ENCODE measurements at places on chromosomes 12 and 14.

DNA sequence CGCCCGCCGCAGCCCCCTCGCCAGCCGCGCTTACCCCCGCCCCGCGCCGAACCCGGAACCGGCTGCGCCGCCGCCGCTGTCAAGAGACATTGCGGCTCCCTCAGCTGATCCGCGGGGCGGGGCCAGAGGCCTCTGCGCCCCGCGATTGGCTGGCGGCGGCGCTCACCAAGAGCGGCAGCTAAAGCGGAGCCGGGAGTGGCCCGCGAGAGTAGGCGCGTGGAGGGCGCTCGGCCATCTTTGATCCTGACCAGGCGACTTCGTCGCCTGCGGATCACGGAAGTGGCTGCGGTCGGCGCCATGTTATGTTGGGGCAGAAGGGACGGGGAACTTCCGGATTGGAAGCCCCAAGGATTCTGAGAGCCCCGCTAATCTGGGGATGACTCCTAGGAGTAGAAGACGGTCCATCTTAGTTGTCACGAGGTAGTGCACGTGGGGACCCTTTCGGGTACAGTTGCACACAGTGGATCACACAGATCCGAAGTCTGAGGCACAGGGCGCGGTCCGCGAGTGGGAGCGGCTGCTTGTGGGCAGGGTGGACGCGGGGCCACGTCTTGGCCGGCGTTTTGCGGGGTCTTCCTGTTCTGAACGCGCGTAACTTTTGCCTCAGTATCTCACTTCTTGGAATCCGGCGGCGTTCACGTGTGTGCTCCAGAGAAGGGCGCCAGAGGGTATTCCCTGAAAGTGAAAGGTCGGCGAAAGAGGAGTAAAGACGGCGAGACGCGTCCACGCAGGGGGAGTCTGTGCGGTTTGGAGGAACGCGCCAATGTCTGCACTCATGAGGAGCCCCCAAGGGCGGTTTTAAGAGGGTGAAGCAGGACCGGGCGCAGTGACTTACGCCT is at the start of gene CHFR:
Gene CHFR, minus strand, starts transcription at position 93 of the 839 bp plus-strand sequence. CDS start 277 bp downstream, outside the sequence.
- DNase-seq: peak; percentile 91

- DNase-seq: peak; percentile 4
These were observed 36.7 kb upstream of the IL22 start for GRCh38 chr12:68290126-68290525.

GRCh38 chr12:100574187-100575074 is 947 bp downstream of the GAS2L3 start:
- no peak for DNase-seq

- DNase-seq: no peak
These were observed 4.6 kb downstream of the IFI27L2 start for GRCh38 chr14:94124582-94125377.

DNA sequence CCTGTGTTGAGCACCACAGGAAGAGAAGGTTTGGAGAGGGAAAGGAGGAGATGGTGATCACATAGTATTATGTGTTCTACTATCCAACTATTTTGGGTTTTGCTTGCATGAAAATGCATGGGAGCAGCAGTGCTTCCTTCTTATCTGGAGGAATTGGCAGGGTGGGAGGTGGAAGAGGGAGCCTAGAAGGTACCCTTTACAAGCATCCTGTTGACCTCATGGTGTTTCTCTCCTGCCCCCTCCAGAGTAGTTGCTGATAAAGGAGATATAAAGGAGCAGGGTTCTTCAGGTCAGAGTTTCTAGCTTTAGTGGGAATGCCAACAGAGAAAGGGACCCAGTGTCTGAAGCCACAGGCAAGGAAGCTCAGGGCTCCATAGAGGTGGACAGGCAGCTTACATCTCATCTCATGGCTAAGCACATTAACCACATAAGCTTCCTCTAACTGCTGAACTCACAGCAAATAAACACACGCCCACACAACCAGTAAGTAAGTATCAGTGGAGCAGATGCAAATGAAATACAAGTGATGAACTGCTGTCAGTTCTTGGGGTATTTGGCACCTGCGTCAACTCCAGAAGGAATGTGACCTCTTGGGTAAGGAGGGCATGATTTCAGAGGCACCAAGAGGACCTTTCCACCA is 174.2 kb upstream of the SLC38A2 start:
- DNase-seq: no peak

DNA sequence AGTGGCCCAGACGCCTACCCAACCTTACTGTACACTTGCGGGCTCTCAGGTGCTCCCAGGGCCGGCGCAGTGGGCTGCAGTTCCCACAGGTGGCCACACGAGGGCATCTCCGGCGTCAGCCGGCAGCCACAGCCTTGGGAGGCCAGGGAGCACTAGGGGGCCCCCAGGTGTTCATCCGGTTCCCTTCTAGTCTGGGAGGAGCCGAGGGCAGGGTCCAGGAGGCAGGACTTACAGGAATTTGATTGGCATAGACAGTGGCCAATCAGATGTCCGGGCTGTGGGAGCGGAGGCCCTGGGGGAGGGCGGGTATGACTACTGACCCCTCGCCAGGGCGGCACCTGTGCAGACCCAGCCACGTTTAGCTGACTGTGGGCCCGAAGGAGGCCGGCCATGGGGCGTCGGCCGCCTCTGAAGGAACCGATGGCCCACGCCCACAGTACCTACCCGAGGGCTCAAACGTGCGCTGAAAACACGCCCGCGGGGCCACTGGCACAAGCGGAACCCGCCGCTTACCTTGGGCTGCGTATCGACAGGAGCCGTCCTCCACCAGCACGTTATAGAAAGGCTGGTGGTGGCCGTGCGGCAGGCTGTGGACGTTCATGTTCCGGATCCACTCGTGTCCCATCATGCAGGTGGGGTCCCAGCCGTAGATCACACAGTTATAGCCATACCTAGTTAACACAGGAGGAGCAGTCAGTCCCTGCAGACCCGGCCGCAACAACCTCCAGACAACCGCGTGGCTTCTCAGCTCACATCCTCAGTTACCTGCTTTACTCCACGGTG is 34.8 kb downstream of the FBXO21 start:
- peak; percentile 51 for DNase-seq

GRCh38 chr12:109550281-109550680 is 23.0 kb downstream of the MMAB start:
- no peak for DNase-seq

DNA sequence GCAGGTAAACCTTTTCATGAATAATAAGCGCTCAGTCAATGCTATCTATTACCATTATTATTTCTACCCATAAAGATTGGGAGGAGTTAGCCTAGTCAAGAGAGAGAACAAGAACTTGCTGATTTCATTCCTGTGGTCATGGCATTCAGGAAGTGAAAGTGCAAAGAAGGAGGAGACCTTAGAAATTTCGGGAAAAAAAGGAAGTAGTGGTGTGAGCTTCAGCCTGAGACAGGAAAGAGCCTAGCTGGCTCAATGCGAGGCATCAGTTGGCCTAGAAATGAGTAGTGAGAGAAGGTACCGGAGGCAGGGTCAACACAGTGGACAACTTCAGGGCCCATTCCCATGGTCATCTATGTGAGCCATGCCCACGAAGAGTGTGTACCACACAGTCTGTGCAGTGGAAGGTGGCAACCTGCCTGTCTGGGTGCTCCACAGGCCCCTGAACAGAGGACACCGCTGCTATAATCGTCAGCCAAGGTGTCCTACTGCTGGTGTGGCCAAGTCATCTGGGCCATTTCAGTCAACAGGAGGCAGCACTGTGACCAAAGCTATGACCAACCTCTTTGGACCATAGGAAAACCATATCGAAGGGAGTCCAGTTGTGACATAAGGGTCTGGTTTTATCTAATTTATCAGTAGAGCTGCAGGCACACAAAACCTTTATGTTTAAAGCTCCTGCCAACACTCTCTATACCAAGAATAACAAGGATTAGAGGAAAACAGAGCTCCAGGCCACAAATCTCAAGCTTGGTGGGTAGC is 16.2 kb upstream of the STON2 start:
- no peak for DNase-seq

- no peak for DNase-seq
These were observed 6.1 kb upstream of the PSMA6 start for GRCh38 chr14:35286003-35286600.

DNA sequence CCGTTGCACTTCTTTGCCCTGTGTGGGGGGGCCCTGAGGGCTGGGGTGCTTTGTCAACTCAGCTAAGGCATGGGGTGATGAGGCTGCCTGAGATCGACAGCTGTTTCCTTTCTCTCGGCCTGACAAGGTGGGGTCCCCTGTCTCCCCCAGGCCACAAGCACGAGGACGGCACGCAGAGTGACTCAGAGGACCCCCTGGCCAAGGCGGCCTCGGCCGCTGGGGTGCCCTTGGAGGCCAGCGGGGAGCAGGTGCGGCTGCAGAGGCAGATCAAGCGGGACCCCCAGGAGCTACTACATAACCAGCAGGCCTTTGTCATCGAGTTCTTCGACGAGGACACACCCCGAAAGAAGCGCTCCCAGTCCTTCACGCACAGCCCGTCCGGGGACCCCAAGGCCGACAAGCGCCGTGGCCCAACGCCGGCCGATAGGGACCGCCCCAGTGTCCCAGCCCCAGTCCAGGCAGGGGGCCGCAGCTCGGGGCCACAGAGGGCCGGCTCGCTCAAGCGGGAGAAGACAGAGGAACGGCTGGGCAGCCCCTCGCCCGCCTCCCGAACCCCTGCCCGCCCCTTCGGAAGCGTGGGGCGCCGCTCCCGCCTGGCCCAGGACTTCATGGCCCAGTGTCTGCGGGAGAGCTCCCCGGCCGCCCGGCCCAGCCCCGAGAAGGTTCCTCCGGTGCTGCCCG is 18.8 kb downstream of the CEP170B start:
- no peak for DNase-seq

- DNase-seq: no peak
These were observed 5.8 kb downstream of the IGF1 start for GRCh38 chr12:102474438-102475064.

DNA sequence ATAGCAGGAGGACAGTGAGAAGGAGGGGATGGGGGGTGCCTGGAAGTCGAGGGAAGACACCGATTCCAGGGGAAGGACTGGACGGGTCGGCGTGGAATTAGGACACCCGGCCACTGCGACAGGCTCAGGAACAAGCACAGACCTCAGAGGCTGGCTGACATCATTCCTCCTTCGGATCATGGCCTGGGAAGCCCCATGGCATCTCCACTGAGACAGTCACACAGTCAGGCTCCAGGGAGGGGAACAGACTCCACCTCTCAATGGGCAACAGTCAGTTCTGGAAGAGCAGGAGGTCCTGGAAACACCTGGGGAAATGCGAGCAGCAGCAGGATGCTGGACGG is 67.9 kb upstream of the FBRSL1 start:
- no peak for DNase-seq

DNA sequence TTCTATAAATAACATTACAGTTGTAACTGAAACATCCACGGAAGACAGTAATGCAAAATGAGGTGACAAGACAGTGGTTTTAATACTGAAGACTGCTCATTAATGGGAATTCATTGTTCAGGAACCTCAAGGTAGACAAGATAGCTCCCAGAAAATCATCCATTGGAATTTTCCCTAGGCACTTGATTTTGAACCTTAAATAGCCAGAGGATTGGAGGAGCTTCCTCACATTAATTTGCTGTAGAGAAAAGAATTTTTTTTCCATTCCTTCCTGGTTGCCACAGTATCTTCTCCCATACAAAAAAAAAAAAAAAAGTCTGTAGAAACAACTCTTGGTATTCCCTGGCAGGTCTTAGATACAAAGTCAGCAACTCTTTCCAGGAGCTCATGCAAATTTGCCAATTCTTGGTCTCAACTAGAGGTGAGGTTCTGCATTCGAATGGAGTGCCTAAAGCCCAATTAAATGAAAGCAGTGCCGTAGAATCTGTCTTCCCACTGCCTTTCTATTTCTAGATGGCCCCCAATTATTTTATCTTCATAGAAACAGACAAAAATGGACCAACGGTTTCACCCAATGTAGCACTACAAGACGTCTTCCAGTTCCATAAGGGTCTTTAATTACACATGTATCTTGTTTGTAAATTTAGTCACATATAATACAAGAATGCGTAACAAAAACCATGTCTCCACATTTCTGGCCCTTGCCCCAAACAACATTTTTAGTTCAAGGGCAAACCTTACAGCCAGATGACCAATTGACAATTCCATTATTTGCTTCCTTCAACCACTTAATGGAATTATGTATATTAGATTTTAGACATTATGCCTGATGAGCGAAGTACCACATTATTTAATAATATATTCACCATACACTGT is 13.5 kb downstream of the SLC38A2 start:
- no peak for DNase-seq

- DNase-seq: no peak
These were observed 133.3 kb downstream of the MON2 start for GRCh38 chr12:62599854-62600437.
